Inflammatory macrophage (primary cell): ENCODE measurements at places on chromosomes 1 and 21.

GRCh38 chr1:17965515-17966100, 142.0 kb upstream of the IGSF21 start:
- DNase-seq, result no peak

DNA sequence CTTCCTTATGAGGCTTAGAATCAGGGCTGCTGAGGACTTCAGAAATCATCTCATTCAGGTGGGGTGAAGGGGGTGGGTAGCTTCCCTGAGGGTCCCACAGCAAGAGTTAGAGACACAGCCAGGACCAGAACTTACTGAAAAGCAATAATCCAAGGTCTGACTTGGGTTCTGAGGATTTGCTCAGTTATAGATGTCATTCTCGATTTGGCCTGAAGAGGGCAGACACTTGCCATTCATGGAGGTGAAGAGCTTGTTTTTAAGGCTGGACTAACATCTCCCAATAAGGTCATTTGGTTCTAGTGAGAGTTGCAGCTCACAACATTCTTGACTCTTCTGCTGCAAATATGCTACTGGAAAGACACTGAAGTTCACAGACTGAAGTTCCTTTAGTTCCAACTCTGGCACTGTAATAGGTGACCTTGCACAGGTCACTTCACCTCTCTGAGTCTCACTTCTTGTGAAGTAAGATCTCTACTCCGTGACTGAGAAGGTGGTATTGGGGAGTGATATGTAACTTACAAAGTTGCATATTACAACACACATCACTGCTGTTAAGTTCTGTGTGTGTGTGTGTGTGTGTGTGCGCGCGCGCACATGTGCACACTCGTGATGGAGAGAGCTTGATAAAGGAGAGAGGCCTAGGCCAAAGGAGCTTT, 69.8 kb upstream of the DIRAS3 start:
- peak; percentile 79 for DNase-seq

- no peak for DNase-seq
Measured at GRCh38 chr1:114668784-114669561, 876 bp downstream of the DENND2C start.

- no peak for DNase-seq
Measured at GRCh38 chr1:85689775-85690404, 18.3 kb downstream of the ZNHIT6 start.

GRCh38 chr1:22317920-22318243, 133.8 kb upstream of the ZBTB40 start:
- DNase-seq, result no peak

DNA sequence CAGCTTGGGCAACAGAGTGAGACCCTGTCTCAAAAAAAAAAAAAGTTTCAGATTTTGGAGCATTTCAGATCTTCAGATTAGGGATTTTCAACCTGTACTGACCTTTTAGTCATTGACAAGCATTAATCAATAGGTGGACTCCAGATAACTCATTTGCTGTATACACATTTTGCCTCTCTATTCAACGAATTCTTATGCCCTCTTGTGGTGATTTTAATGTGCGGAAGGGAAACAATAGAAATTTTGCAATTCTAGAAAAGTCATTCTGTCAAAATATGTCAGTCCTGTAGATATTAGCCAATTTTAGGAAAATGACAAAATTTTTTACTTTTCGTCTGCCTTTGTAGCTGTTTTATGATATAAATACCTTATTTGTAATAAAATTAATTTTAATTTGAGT, 11.6 kb upstream of the OR2G2 start:
- DNase-seq, result peak; percentile 80

GRCh38 chr1:180975551-180975950, 47.1 kb downstream of the STX6 start:
- peak; percentile 20 for DNase-seq

DNA sequence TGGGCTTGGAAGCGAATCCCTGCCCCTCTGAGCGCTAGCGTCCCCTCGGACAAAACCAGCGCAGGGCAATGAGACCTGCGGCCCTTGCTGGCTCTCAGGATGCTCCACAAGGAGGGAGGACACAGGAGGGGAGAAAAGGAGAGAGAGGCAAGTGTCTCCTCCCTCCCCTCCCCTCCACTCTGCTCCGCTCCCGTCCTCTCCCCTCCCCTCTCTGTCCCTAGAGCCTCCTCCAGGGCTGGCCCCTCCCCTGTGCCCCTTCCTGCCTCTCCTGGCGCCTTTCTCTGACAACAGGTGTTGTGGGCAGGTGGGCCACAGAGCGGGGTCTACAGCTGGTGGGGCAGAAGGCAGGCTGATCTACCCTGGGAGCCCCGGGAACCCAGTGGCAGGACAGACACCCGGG, 35.2 kb downstream of the TP73 start:
- no peak for DNase-seq

DNA sequence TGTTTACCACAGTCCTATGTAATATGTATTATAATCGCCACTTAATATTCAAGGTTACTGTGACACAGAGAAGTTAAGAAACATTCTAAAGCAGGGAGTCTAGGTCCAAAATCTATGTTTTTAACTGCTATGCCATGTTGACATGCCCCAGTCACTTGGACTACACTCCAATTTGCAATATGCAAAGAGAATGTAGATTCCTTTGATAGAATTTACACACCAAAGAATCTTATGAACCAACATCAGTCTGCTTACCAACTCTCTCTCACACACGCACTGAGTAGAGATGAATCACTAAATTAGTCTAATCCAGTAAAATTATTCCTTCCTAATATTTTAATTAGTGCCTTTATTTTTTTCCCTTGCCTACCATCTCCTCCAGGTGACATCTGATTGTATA, 266.2 kb downstream of the OLFM3 start:
- DNase-seq, result no peak

DNA sequence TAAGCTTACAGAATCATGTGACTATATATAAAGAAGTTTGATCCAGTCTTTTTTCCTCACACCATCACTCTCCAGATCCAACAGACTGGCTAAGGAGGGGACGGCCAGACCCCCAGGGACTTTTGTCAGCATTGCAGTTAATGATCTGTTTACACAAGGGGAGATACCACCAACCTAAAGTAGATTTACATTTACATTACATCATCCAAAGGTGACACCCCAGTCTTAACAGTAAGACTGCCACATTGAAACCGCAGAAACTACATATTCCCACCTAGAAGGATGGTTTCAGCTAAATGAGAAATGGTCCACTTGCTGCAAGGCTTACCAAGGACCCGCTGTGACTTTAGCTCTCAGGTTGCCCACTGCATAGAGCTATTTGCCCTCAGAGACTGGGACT, 3.4 kb downstream of the RCAN1 start:
- DNase-seq, result no peak

DNA sequence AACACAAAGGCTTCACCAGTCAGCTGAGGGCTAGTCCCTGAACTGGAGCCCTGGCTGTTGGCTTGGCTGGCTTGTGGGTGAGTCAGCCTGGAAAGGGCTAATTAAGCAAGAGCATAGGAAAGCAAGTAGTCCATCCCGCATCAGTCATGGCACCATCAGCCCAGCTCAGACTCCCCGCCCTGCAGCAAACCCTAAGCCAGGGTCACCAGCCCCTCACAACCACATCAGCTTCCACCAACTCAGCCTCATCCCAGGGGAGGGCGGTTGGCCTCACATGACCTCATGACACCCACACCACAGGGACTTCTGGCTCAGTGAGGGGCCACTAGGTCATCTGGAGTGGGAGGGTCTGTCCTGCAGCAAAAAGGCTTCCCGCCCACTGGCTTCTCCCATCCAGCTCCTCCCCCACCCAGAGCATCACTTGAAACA, 7.0 kb upstream of the SPATC1L start:
- DNase-seq, result peak; percentile 29

- no peak for DNase-seq
Measured at GRCh38 chr1:118254491-118255425, 69.7 kb upstream of the SPAG17 start.

DNA sequence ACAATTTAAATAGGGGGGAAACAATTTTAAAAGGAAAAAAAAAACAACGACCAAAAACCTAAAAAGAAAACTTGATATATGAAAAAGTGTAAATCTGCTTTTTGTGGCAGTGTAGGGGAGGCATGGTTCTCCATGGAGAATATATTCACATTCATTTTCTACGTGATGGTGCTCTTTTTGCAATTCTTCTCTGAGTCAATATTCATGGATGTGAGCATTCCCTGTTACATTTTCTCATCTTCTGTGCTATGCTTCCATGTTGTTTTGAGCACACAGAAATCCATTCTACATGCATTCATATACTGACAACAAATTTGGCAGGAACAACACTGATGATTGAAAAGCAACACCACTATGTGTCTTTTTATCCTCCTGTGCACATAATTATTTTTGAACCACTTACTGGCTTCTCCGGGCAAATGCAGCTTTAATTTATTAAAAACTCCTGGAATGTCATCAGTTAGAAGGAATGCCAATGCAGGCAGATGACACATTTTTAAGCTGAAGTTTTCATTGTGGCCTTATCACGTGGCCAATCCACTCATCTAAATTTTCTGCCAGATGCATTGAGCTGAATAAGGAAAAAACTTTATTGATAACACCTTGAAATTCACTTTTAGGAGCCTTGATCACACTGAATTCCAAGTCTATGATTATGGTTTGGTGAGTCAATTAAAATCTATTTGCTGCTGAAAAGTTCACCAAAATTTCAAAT, 590.6 kb downstream of the NUF2 start:
- no peak for DNase-seq

DNA sequence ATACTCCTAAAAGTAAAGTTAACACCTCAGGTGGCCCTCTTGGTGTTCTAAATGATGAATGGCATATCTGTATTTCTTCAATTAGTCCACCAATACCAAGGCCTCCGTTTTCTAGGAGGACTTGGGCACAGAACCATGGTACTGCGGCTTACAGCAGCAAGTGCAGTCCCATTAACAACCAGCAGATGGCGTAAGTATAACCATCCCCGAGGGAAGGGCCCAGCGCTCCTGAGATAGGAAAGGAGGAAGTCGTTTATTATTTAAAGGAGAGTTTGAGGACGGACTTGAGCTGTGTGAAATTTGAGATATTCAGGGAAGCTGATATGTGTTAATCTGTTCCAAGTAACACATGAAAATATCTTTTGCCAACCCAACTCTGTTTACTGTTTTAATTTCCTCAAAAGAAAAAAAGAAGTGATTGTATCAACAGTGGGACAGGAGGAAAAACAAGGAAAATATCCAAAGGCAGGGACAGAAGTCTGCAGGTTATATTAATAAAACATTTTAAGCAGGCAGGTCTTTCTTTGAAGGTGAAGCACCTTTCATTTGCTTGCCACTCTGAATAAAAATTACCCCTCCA, 37.7 kb upstream of the KCNJ15 start:
- peak; percentile 83 for DNase-seq

- DNase-seq, result peak; percentile 7
Measured at GRCh38 chr21:35696644-35697043, 363.7 kb downstream of the SETD4 start.

DNA sequence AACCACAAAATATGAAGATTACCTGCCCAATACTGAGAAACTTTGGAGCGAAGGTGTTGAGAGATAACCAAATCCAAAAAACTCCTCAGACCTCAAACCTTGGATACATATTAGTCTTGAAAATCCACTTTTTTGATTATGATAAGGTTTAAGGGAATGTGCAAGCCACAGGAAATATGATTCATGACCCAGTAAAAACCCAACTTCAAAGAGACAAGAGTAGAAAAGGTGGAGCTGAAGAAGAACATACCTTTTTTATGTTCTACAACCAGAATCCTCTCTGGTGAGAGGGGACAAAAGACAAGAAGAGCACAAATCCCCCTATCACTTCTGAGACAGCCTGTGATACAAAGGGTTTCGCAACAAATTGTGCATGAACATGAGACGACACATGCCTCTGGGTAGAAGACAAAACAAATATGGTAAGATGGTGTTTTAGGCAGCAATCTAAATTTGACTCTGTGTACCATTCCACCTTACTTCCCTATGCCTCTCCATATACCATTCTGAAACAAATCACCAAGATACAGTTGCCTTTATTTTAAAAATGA, 37.3 kb downstream of the COL24A1 start:
- no peak for DNase-seq

DNA sequence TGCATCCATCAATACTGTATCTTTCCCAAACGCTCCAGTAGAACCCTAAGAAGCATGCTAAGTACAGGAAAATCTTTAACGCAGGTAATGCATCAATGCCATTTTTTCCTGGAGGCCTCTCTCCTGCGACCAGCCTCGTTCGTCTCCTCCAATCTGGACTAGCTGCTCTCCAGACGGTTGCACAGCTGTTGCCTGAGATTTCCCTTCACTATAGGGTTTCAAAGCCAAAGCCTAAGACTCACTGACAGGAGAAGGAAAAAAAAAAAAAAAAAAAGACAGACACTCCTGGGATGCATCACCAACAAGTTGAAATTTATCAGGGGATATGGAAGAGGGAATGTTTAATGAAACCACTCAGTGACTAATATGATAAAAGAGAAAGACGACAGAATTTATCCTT, 93.0 kb downstream of the APP start:
- no peak for DNase-seq

GRCh38 chr1:37752583-37753471, 12.1 kb downstream of the EPHA10 start:
- peak; percentile 21 for DNase-seq

GRCh38 chr1:44037154-44037553, 5.9 kb upstream of the SLC6A9 start:
- DNase-seq, result no peak

DNA sequence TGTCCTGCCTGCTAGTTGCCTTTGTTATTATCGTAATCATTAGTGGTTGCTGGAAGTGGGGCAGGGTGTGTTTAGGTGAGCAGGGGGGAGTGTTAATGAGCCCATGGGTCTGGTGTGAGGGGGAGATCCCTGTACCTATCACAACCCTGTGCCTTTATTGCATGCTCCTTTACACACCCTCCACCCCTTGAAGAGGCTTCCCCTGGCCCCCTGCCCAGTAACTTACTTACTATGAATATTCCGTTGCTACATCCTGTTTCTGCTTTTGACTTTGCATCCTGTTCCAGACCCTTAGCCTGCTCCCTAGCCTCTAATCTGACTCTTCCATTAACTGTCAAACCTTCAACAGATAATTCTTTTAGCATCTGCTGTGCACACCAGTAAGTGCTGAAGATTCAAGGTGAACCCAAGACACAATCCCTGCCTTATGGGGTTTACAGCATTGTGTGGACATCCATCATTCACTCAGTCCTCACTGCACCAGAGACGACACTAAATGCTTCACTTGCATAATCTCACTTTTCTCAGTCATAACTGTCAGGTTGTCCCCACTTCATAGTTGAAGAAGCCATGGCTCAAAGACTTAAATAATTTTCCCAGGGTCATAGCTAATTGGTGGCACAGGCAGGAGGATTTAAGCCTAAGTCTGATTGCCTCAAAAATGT, 47.9 kb downstream of the CDC7 start:
- DNase-seq, result no peak

DNA sequence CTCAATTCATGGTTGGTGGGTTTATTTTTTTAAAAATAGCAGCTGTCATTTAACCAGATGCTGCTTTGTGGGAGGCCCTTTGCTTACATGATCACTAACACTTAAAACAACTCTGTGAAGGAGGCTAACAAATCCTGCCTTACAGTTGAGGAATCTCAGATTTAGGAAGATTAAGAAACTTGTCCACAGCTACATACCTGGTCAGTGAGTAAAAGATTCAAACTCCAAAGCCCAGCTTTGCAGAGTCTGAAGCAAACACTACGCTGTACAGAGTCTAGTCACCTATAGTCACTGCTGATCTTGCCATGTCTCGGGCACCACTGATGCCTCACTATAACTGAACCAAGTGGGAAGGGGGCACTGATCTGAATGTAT, 535.4 kb downstream of the SMYD3 start:
- no peak for DNase-seq

GRCh38 chr1:30263405-30263804, 460.0 kb downstream of the MATN1 start:
- no peak for DNase-seq
